RKO (cell line): ENCODE measurements at places on chromosomes 1 and 21.

DNA sequence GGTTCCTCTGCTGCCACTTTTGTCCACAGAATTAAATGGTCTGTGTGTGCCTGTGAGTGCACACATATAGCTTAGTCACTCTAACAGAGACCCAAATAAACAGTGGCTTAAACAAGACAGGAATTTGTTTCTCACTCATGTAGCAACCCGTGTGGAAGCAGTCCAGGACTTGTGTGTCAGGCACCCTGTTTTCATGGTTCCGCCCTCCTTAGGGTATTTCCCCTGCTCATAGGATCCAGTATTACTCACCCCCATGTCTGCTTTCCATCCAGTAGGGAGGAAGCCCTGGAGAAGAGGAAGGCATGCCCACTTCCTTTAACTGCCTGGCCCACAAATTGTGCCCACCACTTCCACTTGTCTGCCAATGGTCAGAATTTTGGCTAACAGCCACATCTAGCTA lies 41.3 kb upstream of the TACSTD2 start:
- peak; percentile 14 for DNase-seq

DNA sequence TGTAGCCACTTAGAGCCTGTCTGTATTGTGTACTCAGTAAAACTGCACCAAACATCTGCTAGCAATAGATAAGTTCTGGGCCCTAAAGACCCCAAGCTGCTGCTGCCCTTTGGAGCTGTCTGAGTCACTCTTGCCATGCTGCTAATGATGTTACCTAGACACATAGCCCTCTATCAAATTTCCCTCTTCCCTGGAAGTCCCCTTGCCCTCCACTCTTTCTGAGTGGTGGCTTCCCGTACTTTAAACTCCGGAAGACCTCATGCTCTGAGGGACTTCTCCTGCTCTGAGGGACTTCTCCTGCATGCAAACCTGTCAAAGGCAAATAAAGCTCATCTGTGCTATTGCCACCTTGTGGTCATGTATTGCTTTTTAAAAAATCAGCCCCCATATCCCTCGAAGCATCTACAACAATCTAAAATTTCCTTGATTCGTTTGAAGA lies 34.0 kb downstream of the FH start:
- DNase-seq: peak; percentile 43

GRCh38 chr1:231091831-231092301 lies 51.8 kb upstream of the FAM89A start:
- peak; percentile 16 for DNase-seq

DNA sequence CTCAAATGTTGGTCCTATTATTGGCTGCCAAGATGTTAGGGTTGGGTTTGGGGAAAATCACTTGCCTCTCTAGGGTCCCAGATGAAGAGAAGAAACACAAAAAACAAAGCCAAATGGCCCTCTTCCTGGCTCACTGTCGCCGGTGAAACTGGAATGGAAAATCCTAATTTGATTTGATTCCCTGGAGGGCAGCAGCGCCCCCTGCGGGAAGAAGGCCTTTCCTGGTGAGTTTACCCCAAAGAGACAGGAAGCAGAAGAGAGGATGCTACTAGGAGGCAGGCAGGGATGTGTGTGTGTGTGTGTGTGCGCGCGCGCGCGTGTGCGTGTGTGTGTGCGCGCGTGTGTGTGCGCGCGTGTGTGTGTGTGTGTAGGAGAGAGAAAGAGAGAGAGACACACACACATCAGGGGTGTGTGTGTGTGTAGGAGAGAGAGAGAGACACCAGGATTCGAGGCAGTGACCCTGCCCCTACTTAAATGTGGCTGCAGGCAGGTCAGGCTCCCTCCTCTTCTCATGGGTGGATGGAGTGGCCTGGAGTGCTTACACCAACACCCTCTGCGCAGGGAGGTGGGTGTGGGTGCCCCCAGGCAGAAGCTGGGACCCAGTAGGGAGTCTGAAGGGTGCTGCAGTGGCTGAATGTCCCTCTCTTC lies 3.1 kb upstream of the SELENON start:
- DNase-seq: peak; percentile 78

DNA sequence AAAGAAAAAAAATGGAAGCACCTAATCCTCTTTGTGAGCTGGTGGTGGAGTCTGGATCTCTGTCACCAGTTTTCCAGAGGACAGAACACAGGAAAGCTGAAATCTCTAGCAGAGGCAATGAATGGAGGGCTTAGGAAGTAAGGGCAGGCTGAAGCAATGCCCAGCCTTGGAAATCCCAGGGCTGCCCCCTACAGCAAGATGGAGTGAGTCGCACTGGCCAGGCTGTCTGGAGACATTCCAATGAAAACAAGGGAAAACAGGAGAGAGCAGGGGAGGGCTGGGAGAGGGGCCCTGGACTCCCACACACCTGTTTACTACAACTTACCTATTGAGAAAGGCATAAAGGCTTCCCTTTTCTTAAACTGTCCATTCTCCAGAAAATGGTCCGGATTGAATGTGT lies 25.9 kb downstream of the CYP2J2 start:
- no peak for DNase-seq

DNA sequence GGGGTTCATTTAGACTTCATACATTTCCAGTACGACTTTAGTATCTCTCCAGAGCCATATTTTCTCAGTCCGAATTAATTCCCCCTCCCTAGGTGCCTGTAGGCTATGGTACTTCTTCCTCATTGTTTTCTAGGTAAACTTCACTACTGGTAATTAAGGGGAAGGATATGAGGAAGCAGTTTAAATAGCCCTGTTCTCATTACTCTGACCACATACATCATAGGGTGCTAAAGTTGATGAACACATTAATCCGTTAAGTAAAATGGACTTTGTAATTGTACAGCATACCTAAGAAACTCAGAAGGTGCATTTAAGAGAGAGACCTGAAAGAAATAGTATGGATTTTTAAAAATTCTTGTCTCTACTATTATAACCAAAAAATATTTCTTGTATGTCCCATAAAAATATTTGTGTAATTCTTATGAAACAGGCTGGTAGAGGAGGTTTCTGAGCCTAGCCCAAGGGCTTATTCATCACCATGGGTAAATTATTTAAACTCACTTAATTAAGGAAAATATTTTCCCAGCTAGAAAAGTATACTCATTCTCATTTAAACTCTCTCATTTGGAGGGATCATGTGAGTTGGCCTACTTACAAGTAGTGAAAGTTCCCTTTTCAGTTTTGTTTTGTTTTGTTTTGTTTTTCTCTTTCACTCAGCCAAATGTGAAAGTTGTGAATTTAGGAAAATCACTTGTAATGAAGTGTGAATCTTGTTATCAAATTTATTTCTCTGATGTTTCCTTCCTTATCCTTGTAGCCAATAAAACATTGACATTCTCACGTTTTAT lies 2.0 kb downstream of the PRMT6 start:
- peak; percentile 30 for DNase-seq

- no peak for DNase-seq
These were observed 6.7 kb downstream of the B3GALT6 start for GRCh38 chr1:1238702-1239178.

- no peak for DNase-seq
These were observed 16.0 kb downstream of the MORN1 start for GRCh38 chr1:2375246-2375922.
